MG63 (cell line): ENCODE measurements at places on chromosomes 6 and 20. TPM values are rescaled to one million over a fixed set of nuclear protein-coding genes. Genes with fewer than 3 reads are reported as not detected.

DDR1 gene
- 16.7 and 52.0 TPM in 2 replicates for total RNA-seq

SYNDIG1 gene
- 0.07 and 0.33 TPM in 2 replicates for total RNA-seq

OR2J3 gene
- total RNA-seq = not detected in 2 replicates

RGL2 gene
- total RNA-seq = 71.9 and 123 TPM in 2 replicates

SIRT5 gene
- 18.1 and 34.3 TPM in 2 replicates for total RNA-seq

ZC2HC1B gene
- not detected in 2 replicates for total RNA-seq

PERP gene
- total RNA-seq = 38.7 and 43.6 TPM in 2 replicates

OPRM1 gene
- not detected in 2 replicates for total RNA-seq

SLC35A1 gene
- 10.6 and 14.2 TPM in 2 replicates for total RNA-seq

DEFB121 gene
- not detected in 2 replicates for total RNA-seq

EBF4 gene
- total RNA-seq = not detected in 2 replicates

HLA-DQA2 gene
- total RNA-seq = not detected in 2 replicates

C20orf96 gene
- total RNA-seq = 1.6 TPM in 1 of 2 replicates, not detected in the other

TMC2 gene
- not detected in 2 replicates for total RNA-seq

DNA sequence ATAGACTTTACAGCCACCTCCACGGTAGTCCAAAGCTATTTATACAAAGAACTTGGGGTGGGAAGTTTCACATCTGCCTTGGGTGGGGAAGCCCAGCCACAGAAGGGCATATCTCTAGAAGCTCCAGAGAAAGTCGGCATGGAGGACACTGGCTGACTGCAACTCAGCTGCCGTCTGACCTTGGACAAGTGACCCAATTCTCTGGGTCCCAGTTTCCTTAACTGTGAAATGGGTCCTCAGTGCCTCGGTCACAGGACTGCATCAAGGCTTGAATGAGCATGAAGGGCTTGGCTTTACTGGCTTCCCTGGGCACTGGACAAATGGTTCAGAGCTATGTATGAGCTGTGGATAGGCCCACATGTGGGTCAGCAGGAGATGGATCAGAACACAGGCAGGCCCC lies 58.6 kb downstream of the NOL4L start:
- no peak for DNase-seq

DNA sequence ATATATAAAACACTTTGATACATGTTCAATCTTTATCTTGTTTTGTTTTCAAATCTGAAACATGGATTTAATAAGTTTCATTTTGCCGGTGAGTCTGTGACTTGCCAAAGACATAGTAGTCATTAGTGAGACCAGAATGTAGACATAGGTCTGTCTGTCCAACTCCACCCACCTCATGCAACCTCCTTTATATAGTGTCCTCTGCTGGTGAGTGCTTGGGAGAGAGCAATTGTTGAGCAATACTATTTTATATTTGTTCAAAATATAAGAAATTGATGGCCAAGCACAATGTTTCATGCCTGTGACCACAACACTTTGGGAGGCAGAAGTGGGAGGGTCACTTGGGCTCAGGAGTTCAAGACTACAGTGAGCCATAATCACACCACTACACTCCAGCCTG lies 10.8 kb upstream of the LY86 start:
- no peak for DNase-seq

DNA sequence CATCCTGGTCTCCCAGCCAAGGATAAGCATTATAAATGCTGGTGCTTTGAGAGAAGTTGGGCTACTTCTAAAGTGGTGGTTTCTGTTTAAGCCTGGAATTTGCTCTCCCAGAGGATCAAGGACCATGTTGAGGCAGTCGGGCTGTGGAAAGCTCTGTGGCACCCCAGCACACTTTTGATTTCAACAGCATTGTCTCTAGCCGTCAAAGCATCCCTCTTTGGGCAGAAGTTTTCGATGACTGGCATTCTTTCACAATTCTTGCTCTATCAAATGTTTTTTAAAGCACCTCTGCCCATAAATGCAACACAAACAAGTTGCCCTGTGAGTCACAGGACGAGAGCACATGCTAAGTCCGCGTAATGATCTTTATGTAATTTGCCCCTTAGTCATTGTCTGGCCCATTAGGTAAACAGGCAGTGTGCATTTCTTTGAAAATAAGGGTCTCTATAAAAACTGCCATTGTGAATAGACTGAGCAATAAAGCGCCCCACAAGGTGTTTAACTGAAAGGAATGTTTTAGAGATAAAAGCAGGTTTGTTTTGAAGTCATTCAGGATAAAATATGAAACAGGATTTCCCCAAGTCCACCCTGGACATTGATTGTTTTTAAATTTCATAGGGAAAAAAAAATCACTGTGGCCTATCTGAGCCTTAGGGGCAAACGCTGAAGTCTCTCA lies 44.7 kb upstream of the FOXQ1 start:
- DNase-seq = peak; percentile 31

GRCh38 chr6:78770765-78771164 lies 96.6 kb upstream of the IRAK1BP1 start:
- DNase-seq = no peak

DNA sequence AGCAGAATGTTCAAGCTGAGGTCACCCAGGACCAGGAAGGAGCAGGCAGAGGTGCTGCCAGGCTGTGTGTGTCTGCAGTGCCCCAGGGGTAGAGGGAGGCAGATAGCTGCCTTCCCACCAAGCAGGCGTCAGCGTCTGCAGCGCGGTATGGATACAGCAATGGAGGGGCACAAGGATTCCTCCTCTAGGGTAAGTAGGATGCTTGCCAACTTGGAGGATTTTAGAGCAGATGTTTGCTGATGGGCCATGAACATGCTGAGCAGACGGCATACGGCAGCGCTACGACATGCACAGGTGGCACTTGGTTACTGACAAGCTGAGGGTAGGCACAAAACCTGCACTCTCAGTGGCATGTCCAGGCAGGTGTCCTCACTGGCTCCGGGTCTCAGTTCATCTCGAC lies 48.1 kb downstream of the PSMG4 start:
- no peak for DNase-seq

- DNase-seq = no peak
These were observed 8.7 kb downstream of the DNAAF9 start for GRCh38 chr20:3398681-3399252.

DNA sequence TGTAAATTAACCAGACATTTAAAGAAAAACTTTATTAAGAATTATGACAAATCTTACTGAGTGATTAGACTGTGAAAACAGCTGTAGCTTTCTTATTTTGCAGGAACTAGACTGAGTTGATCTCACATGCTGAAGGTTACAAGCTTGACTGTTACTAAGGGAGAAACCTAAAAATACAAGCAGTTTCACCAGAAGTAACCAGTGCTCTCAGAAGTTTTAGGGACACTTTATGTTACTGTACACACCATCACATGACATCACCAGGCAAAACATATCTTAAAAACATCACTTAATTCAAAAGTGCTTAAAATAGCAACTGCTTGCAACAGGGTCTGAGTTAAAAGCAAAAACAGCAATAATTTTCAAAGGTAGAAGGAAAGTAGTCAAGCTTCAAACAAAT lies 5.4 kb downstream of the FBXO30 start:
- DNase-seq = no peak

- no peak for DNase-seq
These were observed 85.4 kb downstream of the CD40 start for GRCh38 chr20:46203510-46203837.

GRCh38 chr20:50691573-50692551 lies 520 bp upstream of the RIPOR3 start:
- no peak for DNase-seq

GRCh38 chr20:25206063-25206403 lies 10.5 kb downstream of the ENTPD6 start:
- DNase-seq = no peak

DNA sequence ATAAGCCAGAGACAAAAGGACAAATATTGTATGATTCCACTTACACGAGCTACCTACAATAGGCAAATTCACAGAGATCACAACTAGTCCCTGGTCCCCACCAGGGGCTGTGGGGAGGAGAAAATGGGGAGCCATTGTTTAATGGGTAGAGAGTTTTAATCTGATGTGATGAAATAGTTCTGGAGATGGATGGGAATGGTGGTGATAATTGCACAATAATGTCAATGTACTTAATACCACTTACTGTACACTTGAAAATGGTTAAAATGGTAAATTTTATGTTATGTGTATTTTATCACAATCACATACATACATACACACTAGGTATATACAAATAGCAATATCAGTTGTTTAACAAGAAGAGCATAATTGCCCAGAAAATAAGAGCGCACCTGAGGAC lies 24.3 kb upstream of the GSTA3 start:
- no peak for DNase-seq

- no peak for DNase-seq
These were observed 34.3 kb upstream of the QKI start for GRCh38 chr6:163380216-163380615.

DNA sequence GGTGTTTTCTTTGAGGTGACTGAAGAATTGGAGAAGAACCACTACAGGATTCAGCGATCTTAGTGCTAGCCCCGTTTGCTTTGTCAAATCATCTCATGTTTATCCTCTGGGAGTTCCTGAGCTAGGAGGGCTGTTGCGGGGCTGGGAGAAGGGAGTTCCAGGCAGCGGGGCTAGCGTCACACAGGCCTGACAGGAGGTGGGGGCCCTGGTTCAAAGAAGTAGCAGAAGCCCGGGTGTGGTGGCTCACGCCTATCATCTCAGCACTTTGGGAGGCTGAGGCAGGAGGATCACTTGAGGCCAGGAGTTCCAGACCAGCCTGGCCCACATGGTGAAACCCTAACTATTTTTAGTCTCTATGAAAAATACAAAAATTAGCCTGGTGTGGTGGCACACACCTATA lies 33.2 kb upstream of the SULF2 start:
- DNase-seq = no peak

GRCh38 chr6:43077981-43078511 lies 1.9 kb downstream of the PTK7 start:
- no peak for DNase-seq

- no peak for DNase-seq
These were observed 212.6 kb upstream of the MAN1A1 start for GRCh38 chr6:119562168-119562567.

GRCh38 chr20:13024596-13024995 lies 15.8 kb downstream of the SPTLC3 start:
- DNase-seq = no peak

- DNase-seq = no peak
These were observed 519.1 kb upstream of the AGPAT4 start for GRCh38 chr6:161792851-161793493.

GRCh38 chr6:128098000-128098581 lies 197.2 kb upstream of the THEMIS start:
- DNase-seq = no peak
